ENCODE measurements at places on chromosomes 5 and 9. TPM values are rescaled to one million over a fixed set of nuclear protein-coding genes. Genes with fewer than 3 reads are reported as not detected.

DNA sequence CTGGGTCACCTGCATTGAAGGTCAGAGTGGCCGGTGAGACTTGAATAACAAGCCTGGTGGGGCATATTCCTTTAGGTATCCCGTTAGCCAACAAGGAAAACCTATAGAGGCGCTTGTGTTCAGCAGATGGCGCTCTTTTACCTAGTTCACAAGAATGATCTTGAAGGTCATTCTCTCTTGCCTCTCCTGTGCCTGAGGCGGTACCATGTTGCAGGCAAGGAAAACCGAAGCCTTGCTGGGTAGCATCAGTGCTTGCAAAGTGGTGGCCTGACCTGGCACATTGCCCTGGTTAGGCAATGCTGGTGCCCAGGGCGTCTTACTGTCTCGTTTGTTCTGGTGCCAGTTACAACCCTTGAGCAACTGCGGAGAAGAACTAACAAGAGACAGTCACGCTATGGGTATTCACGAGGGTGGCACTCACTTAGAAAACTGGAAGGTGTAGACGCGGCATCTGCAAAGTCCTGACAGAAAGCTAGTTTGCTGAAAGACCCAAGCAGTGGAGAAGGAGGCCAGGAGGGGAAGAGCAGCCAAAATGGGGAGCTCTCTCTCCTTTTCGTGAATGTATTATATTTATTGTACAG, 56.7 kb downstream of the AOPEP start:
- peak; percentile 69 for DNase-seq

GRCh38 chr5:176601901-176602482, 8.0 kb downstream of the GPRIN1 start:
- no peak for DNase-seq

GRCh38 chr9:133960568-133961129, 31.5 kb downstream of the VAV2 start:
- no peak for DNase-seq

GRCh38 chr9:15509931-15510788, 610 bp downstream of the PSIP1 start:
- no peak for DNase-seq

GRCh38 chr9:38413283-38413682, 11.0 kb downstream of the IGFBPL1 start:
- no peak for DNase-seq

DNA sequence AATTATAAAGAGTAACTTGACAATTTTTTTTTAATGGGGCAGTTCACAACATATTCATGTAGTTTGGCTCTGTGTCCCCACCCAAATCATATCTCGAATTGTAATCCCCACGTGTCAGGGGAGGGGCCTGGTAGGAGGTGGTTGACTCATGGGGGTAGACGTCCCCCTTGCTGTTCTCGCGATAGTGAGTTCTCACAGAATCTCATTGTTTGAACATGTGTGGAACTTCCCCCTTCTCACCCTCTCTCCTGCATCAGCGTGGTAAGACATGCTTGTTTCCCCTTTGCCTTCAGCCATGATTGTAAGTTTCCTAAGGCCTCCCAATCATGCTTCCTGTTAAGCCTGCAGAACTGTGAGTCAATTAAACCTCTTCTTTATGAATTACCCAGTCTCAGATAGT, 40.7 kb downstream of the FBXW11 start:
- DNase-seq = no peak

- no peak for DNase-seq
Observed at GRCh38 chr9:31519011-31519410, 865.4 kb upstream of the ACO1 start.

- DNase-seq = no peak
Observed at GRCh38 chr9:87707805-87708506, 18.0 kb upstream of the CTSL start.

PTGER4 gene
- 3.0 TPM for total RNA-seq

FBXW5 gene
- 88.0 TPM for total RNA-seq

SCGB3A2 gene
- total RNA-seq = not detected

PCDHGA6 gene
- total RNA-seq = 0.07 TPM
